ENCODE measurements at places on chromosomes 7 and 10.

GRCh38 chr7:24069751-24070150 is 214.2 kb upstream of the NPY start:
- no peak for DNase-seq

DNA sequence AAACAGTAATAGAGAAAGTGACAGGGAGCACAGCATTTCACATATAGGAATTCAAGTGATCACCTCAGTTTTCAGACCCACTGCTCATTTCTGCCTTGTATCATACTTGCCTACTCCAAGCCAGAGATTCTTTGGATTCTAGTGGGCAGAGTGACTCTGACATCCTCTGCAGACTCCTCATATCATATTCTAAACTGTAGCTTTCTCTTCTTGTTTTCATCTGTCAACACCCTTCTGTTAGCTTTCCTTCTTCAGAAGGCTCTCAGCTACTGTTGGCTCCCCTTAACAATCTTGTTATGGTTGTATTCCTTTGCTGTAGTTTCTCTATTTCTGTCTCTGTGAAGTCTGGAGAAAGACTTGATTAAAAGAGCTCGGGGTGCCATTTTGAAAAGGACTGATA is 120.5 kb downstream of the CTNNA3 start:
- DNase-seq = no peak

DNA sequence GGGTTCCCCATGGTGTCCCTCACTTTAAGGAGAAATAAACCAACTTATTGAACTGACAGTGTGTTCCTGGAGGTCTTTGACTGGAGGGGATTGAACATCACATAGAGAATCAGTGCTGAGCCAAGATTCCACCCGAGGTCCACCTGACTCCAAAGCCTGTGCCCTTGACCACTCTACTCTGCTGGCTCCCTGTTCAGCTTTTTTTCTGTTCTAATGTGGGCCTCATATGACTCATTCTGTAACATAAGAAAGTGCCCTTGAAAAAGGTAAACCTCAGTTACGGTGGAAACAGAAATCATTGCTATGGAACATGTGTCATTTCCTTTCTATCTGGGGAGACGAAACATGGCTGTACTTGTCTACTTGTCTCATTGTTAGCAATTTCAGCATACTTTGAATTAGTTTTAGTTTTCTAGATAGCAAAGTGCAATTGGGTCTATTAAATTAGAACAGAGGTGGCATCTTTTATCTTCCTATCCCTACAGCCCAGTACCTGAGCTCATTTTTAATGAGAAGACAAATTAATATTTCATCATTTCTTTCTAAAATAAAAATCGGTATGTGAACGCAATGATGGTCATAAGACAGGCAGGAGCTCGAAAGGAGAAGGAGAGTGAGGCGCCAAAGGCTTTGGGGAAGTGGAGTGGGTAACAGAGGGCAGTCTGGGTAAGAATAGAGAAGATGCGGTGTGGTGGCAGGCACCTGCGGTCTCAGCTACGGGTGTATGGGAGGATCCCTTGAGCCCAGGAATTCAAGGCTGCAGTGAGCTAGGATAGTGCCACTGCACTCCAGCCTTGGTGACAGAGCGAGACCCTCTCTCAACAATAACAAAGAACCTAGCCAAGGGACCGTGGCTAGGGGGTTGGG is 1.5 kb downstream of the GSDME start:
- peak; percentile 45 for DNase-seq

- peak; percentile 83 for DNase-seq
These were observed 84.7 kb upstream of the DKK1 start for GRCh38 chr10:52229291-52229931.

DNA sequence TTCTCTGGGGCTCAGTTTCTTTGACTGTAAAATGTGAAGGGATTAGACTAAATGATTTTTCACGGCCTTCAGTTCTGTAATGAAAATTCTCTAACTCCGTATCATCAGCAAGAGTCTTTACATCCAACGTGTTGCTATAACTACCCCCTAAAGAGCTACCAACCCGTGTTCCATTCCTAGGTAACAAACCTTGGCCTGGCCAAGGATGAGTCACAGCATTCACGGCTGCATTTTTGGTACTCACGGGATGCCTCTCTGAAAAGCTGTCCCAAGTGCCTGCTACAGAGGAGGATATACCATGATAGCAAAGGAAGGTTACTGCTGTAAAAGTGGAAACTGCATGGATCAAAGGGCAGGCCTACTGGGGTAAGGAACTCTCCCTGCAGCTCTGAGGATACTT is 5.9 kb downstream of the LRRC4 start:
- DNase-seq = peak; percentile 36

- DNase-seq = peak; percentile 56
These were observed 9.2 kb downstream of the BNIP3 start for GRCh38 chr10:131972474-131973071.

DNA sequence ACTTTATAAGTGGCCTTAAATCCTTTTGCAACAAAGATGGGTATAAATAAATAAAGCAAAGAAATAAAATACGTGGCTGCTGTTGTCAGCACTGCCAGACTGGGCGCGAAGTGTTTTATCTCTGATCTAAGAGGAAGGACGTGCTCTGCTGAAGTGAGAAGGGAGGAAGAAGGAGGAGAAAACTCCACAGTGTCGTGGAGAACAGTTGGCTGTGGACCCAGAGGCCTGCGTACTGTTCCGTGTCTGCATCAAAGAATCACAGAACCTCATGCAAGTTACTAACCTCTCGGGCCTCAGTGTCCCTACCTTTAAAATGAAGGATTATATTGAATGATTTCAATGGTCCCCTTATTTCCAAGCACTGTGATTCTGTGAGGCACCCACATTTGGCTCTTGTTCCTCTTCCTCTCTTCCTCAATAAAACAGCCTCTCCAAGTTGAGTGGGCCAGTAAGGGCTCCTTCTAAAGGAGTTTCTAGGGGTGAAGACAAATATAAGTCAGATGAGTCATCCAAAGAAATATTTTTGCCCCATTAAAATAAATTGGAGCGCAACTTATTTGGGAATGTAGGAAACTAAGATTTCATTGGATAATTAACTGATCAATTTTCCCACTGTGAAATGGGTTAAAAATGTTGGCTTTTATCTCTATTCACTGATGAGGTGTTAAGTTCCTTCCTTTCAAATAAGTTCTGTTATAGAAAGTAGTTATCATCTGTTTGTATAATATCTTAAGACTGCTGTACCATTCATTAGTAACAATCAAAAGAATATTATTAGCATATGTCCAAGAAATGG is 126.9 kb upstream of the EFCAB10 start:
- DNase-seq = no peak

GRCh38 chr7:92634924-92635519 is 44.8 kb upstream of the FAM133B start:
- DNase-seq = peak; percentile 88

DNA sequence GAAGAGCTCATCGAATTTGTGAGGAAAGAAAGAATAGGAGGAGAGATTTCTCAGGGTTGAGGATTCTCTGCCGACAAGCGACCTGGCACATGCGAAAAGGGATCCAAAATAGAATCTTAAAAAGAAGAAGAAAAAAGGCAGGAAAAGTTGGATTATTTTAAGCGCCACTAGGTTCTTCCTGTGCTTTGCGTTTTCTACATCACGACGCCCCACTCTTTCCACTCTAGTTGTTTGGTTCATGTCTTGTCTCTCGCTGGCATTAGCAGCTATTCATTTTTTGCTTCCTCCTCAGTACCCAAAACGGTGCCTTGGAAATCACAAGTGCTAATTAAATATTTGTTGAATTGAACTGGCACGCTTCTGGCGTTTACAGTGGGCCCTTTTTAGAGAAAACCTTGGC is 674 bp upstream of the FRA10AC1 start:
- DNase-seq = peak; percentile 7

DNA sequence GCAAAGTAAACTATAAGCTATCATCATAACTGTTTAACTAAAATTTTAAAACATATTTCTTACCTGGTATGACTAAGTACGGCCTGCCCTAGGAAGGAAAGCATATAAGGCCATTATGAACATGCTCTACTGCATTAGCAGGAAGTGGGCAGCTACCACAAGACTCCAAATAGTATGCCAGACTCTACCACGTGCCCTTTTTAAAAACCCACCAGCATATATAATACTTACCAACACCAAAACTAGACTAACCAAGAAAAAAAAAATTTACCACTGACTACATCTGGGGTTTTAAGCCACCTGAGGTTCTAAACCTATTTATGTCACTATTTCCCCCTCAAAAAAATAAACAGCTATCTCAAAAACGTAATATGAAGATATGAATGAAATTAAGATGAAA is 30.1 kb downstream of the NUDCD3 start:
- DNase-seq = no peak
